Activated T-helper 1 cell treated with anti-CD3 and anti-CD28 coated beads, Interleukin-2, amount 50 U/mL, for 16 hours (primary cell): ENCODE measurements at places on chromosomes 6 and 20.

DNA sequence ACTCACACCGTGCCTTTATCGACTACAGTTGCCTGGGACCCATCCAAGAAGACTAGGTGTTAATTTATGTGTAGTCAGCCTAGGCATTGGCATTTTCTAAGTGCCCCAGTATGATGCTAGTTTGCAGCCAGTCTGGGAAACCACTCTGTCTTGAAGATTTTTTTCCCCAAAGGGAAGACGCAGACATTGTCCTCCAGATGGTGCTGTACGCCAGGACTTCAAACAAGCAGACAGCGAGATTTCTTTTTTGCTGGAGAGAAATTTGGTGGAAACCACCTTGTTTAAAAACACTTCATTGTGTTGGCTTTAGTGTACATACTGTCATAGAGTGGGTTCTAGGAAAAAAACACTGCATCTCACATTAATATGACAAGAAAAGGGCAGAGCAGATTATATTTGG, 30.0 kb downstream of the ALDH5A1 start:
- DNase-seq = no peak

DNA sequence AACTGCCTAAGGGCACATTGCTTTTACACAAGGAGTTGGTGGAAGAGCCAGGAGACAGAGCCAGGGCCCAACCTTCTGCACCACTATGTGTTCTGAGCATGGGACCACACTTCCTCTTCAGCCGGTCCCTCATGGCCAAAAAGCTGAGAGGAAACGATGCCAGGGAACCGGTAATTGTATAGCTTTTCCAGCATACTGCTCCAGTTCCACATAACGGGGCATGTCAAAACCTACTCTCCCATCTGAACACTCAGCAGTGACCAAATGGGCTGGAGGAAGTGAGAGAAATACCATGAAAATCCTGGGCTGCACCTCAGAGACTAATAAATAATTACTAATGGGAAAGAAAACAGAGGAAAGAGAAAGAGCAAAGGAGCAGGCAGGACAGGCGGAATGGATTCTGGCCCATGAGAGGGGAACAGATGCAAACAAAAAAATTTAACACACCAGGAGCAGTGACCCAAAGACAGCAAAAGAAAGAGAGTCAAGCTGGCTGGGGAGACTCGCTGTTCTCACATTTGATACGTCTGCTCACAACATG, 52.0 kb upstream of the BMP2 start:
- no peak for DNase-seq

GRCh38 chr6:104599821-104600638, 259.7 kb downstream of the HACE1 start:
- no peak for DNase-seq

GRCh38 chr6:6588064-6588923, at the start of gene LY86:
TSS of gene LY86 (plus strand) at chr6:6588720. CDS start at chr6:6588735, 15 bp downstream.
- DNase-seq = no peak

GRCh38 chr6:81766482-81767069, 14.1 kb upstream of the TENT5A start:
- no peak for DNase-seq

DNA sequence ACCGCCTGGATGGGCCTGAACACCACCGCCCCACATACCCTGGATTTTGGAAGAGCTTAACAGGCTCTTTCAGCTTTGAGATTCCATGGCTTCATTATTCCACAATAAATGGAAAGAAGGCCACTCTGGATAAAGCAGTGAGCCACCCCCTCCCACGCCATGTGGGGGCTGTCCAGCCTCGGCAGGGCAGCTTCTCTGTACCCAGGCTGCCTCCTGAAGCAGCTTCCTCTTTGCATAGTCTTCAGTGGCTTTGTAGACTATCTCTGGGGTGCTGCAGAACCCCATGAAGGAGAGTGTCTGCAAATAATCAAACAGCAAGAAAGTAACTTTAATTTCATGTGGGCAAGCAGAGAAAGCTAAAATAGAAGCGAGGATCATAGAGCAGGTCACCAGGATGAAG, 96.6 kb upstream of the NXT1 start:
- DNase-seq = no peak

DNA sequence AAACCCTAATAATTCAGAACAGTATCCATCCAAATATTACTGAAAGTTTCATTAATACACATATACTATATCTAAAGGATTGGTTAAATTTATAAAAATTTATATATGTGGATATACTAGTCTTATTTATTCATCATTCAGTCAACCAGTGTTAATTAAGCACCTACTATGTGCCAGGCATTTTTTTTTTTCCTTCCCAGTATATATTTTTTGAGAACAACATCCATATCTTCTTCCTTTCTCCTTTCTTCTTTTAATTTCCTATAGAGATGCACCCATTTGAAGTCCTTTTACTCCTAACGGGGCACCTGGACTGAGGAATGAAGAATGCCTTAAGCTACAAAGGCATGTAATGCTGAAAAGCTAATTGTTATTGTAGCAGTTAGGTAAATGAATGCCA, 72.8 kb downstream of the SESN1 start:
- no peak for DNase-seq

- DNase-seq = no peak
Measured at GRCh38 chr6:106490030-106490429, 129.5 kb downstream of the CRYBG1 start.

DNA sequence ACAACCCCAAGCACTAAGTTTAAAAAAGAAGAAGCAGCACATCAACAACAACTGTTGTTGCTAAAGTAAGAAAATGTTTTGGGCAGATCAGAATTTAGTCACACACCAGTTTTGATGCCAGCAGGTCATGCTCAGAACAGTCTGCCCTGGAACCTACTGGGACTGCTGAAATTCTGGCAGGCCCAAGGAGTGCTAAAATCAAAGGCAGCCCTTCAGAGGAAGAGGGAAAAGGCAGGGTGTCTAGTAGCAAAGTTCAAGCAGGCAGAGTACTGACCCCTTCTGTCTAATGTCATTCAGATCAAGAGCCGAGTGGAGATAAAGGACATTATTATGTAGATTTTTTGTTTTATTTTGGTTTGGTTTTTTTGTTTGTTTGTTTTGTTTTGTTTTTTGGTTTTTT, 96.6 kb upstream of the LOC128125822 start:
- DNase-seq = no peak

- no peak for DNase-seq
Measured at GRCh38 chr20:8414586-8415274, 282.7 kb downstream of the PLCB1 start.

DNA sequence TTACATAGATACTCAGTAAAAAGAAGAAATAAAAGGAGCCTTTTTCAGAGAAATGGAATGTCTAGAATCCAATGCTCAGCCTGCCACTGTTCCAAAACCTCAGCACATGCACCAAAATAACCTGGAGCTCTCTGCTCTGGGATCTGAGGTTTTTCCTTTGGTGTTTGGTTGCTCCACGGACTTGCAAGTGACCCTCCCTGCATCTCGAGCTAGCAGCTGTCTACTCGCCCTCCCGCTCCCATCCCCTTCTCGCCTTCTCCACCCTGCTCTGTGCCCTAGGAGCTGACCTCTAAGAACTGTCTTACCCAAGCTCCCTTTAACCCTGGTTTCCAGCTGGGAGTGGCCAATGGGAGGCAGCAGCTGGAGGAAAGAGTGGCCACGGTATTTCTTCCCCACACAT, 35.1 kb upstream of the FAM210B start:
- no peak for DNase-seq

DNA sequence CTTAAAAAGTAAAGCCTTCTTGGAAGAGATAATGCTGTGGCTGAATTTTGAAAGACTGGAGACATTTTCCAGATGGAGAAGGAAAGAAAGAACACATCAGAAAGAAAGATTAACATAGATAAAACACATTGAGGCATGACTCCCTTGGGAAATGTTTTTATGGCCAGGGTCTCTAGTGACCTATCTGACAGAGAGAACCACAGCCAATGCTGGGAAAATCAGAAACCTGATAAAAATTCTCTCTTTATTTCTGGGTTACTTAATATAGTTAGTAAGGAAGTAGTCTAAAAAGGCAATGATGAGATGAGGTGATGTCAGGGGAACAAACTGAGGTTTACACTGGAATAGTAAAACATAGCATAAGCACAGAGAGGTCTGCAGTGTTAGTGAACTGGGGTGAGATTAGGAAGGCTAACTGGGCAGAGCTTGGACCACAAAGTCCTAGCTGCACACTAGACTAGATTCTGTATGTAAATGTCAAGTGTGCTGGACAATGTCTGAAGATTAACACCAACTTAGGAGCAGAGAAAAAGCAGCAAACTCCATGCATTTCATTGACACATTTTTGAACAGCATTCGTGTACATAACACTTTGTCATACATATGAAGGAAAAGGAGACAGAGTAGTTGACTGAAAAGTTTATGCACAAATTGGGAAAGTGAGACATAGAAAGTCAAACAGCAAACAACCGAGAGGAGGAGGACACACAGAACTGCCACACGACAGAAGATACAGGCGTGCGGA, 31.0 kb downstream of the ELOVL2 start:
- no peak for DNase-seq

DNA sequence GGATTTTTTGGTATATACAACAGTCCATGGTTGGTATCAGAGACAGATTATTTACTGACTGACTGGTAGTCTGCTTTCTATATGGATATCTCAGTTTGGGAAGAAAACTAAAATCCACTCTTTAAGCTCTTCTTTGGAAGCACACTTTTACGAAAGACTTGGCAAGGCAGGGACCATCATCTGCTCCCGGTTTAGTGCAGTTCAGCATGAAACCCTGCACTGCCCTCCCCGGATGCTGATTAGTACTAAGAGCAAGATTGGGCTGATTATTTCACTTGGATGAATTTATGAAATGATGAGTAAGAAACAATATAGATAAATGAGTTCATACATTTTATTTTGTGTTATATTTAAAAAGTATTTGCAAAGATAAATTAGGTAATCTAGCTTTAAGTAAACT, 56.3 kb downstream of the RGS17 start:
- DNase-seq = no peak
